ENCODE measurements at places on chromosomes 5 and 9.

DNA sequence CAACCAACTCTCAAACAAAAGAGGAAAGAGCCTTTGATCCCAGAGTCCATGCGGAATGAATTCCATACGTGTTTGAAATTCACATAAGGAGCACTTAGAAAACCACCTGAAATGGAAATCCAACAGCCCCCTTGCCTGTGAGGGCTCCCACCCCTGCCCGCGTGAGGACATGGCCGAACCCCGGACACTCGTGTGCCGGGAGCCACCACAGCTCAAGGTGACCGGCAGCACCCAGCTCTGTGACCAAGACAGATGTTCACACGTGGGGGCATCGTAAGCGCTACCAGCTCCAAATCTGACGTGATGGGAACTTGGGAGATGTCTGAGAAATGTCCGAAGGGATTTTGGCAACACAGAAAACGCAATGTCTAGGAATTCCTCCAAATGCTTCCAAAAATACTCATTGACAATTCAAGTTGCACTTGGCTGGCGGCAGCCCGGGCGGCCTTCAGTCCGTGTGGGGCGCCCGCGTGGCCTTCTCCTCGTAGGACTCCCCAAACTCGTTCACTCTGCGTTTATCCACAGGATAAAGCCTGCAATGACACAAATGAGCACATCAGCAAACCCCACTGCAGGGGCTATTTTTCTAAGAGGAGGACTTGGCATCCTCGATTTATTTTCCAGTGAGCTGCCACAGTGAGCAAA, 23.2 kb upstream of the TERT start:
- no peak for DNase-seq

GRCh38 chr9:93247099-93247865, 63.3 kb downstream of the WNK2 start:
- DNase-seq: no peak

DNA sequence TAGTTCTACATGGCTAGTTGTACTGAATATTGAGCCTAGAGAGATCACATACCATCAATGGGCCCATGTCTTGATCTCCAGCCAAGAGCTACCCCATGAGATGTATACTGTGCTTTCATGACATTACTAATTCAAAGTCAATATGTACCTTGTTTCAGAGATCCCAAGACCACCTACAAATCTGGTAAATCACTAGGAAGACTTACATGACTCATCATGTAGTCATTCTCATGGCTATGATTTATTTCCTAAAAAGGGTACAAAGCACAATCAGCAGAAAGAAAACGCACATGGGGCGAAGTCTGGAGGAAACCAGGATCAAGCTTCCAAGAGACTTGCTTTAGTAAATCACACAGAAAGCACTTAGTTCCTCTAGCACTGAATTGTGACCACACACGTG, 103.0 kb downstream of the PCSK5 start:
- no peak for DNase-seq

DNA sequence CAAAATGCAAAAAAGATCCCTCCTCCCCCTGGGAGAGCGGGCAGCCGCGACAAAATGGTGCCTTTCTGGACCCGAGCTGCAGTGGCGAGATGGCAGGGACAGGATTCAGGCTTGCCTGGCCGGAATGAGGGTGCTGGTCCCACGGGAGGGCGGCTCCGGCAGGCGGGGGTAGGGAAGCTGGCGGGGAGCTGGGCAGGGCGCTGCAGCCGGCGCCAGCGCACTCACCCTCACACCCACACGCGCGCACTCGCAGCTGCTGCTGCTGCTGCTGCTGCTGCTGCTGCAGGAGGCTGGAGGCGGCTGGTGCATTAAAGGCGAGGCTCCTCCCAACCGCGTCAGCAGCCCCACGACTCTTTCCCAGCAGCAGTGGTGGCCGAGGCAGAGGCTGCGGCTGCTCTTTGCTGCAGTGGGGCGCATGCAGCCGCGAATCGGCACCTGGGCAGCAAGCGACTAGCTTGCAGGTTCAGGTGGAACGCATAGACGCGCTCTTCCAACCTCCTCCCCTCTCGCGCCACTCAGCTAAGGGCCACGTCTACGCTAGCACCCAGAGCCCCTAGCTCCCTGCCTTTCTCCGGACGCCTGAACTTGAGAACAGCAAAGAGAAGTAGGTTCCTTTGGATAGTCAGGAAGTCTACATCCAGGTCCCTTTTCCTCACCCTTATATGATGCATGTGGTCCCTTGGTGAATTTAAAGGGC, at the start of gene PPP2R2B:
Gene PPP2R2B (minus strand): TSS at position 282 of the 697 bp plus-strand sequence.
- DNase-seq: no peak

GRCh38 chr5:116543501-116543900, 31.1 kb downstream of the SEMA6A start:
- DNase-seq: no peak

- no peak for DNase-seq
Measured at GRCh38 chr9:136980669-136981478, 1.9 kb upstream of the LCNL1 start.

GRCh38 chr9:84620338-84620737, 49.2 kb upstream of the NTRK2 start:
- DNase-seq: no peak

DNA sequence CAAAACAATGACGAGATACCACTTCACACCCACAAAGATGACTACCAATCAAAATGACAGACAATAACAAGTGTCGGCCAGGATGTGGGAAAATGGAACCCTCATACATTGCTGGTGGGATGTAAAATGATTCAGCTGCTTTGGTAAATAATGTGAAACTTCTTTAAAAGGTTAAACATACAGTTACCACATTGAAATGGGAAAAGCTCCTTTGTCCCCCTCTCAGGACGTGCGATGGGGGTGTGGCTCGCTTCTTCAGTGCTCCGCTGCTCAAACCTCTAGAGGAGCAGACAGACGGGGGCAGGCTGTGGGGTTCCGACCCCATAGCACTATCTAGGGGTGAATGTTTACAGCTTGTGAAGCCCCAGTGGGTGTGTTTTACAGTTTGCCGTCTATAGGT, 8.0 kb upstream of the PLPP6 start:
- no peak for DNase-seq

DNA sequence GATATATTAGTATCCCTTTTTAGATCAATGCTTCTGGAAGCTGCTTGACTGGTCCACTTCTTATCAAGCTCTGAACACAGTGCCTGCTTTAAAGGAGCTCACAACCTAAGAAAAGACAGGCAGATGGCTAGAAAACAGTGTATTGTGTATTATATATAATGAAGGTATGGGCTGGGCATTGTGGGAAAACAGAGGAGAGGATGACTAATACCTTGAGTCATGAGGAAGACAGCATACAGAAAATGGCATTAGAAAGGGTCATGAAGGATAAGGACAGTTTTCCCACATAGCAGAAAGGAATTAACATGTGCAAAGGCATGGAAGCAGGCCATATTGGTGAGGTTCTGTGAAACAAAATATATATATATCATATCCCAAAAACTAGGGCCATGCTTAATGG, 309.6 kb downstream of the MLLT3 start:
- DNase-seq: no peak

DNA sequence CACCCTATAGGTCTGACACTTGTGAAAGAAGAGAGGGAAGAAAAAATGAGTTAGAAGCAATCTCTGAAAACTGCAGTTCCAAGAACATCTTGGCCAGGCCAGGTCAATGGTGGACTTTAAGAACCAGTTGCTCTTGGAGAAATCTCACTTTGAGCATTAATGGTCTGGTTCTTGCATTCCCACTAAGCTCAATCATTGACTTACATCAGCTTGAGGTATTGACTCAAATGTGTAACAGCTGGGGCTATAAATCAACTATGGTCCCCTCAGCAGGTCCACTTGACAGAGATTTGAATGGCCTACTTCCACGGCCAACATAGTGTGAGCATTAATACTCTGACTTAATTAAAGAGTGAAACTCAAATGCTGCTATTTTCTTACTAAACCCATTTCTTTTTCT, 357.8 kb upstream of the RGMB start:
- no peak for DNase-seq

DNA sequence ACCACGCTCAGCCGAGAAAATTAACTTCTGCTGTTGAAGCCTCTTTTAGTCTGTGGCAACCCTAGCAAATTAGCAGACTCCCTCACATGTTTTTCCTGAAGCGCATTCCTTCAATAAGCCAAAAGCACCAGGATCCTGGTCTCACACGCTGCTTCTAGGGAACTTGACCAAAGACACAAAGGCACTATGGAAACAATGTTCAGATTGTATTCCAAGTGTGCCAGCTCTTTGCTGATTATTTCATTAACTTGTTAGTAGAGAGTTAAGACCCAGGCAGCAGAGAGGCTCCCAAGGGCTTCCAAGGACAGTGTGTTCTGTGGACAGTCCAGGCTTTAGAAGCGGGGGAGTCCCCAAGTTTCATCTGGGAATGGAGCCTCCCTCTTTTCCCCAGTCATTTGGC, 94.4 kb upstream of the BASP1 start:
- DNase-seq: no peak

GRCh38 chr5:72280581-72281069, 39.4 kb downstream of the MRPS27 start:
- DNase-seq: no peak

- DNase-seq: no peak
Measured at GRCh38 chr5:63555874-63556273, 406.4 kb downstream of the HTR1A start.

DNA sequence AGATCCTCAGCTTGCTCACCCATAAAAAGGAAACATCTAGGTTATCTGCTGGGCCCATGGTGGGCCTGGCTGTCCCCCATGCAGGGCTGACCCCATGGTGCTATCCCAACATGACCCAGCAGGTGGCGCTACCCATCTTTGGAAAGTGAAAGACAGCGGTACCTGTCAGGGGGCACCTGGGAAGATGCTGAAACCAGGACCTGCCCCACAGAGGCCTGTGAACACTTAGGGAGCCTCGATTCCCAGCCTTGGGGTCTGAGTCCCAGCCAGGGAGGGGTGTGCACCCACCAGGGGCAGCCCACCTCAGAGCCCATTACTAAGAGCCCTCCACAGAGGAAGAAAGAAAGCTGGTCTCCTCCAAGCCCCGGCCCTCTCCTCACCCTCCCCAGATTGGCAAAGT, 46.6 kb upstream of the IPPK start:
- DNase-seq: no peak

DNA sequence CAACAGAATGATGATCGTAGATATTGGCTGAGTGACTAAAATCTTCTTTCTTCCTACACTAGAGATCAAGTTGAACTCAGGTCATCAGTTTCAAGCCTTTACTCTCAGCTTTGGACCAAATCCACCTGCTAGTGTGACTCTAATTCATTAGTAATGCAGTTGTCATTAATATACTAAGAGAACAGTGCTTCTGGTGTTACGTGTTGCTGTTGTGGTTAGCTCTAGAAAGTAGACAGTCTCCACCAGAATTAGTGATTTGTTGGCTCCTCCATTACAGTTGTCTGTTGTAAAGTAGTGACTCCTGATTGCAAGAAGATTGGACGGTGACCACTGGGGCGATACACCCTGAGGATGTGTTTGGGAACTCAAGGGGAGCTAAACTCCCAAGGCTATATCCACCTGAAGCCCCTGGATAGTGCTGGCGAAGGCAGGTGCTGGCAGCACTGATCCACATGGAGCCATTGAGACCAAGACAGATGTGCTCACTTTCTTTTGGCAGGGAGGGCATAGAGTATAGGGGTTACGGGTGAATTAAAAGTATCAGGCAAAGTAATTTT, 3.1 kb downstream of the CAMK4 start:
- no peak for DNase-seq

- no peak for DNase-seq
Measured at GRCh38 chr9:24881361-24881760, 335.7 kb upstream of the IZUMO3 start.

GRCh38 chr5:179870403-179870903, 11.8 kb upstream of the MRNIP start:
- no peak for DNase-seq

- DNase-seq: no peak
Measured at GRCh38 chr5:151719228-151720000, 32.7 kb upstream of the SPARC start.

DNA sequence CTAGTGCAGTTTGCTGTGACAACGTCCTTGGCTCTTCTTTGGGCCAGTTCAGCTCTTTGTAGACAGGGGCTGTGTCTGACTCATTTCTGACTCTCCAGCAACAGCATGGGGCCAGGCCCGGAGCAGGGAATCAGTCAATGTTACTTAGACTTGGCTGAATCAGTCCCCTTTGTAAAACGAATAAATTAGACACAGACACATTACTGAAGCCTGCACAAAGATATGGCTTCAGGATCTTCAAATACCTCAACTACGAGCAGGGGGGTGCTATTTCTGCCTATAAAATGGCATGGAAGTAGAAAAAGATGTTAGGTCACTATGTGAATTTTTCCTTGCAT, 204.7 kb downstream of the TTLL11 start:
- no peak for DNase-seq

- peak; percentile 46 for DNase-seq
Measured at GRCh38 chr9:7117676-7118561, 360.1 kb downstream of the KDM4C start.

DNA sequence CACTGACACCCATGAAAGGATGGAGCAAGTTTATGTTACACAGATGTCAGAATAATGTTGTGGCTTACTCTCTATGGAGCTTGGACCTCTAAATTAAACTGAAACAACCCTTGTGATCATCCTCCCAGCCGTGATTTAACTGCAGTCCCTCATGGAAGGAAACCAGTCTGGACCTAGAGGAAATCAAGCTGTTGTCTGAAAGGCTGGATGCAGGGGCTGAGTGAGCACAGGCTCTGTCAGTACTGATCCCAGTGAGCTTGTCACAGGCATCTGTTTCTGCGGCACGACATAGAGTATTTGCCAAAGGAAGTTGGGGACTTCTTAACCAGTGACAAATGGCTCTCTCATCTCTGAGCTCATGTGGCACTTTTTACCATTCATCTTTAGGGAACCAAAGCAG, 282.9 kb upstream of the MAP3K1 start:
- no peak for DNase-seq

DNA sequence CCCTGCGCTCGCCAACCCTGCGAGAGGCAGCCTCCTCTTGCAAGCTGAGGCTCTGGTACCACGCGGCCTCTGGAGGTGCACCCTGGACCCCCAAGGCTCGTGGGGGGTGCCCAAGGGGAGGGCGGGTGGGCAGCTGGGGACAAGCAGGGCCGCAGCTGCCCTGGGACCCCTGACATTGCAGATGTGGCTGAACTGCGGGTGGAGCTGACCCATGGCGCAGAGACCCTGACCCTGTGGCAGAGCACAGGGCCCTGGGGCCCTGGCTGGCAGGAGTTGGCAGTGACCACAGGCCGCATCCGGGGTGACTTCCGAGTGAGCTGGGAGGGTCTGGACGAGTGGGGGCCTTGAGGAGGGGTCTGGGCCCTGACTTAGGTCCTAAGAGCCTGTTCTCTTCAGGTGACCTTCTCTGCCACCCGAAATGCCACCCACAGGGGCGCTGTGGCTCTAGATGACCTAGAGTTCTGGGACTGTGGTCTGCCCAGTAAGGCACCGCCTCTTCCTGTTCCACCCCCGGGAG, 1.5 kb downstream of the MAMDC4 start:
- no peak for DNase-seq

- peak; percentile 89 for DNase-seq
Measured at GRCh38 chr5:38453506-38453905, 102.9 kb downstream of the LIFR start.

DNA sequence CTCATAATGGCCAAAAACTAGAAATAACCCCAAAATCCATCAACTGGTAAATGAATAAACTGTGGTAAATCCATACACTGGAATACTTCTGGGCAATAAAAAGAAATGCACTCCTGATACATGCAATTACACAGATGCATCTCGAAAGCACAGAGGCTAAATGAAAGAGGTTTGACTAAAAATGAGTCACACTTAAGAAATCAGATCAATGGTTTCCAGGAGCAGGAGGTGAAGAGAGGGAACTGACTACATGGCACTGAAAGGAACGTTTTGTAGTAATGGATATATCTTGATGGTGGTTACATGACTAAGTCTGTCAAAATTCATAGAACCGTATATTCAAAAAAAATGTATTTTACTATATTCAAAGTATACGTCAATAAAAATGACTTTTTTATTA, 42.4 kb downstream of the STRBP start:
- DNase-seq: no peak

GRCh38 chr9:126617003-126617822, 3.5 kb downstream of the LMX1B start:
- DNase-seq: no peak

Data from GM12878 (cell line).